ENCODE measurements at places on chromosomes 12 and 14. TPM values are rescaled to one million over a fixed set of nuclear protein-coding genes. Genes with fewer than 3 reads are reported as not detected.

DNA sequence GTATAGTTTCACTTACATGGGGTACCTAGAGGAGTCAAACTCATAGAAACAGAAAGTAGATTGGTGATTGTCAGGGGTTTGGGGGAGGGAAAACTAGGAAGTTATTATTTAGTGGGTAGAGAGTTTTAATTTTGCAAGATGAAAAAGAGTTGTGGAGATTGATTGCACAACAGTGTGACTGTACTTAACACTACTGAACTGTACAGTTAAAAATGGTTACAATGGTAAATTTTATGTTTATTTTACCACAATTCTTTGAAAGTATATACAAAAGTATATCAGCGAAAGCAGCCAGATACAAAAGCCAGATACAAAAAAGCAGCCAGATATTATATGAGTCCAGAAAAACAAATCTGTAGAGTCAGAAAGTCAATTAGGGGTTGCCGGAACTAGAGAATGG lies 247.6 kb downstream of the IPO8 start:
- DNase-seq = no peak

SAMD15 gene
- total RNA-seq = 5.2 TPM

SLC38A1 gene
- total RNA-seq = 198 TPM

GRCh38 chr14:20427231-20428009 lies 8.5 kb downstream of the KLHL33 start:
- no peak for DNase-seq

CNTN1 gene
- total RNA-seq = 350 TPM

DNA sequence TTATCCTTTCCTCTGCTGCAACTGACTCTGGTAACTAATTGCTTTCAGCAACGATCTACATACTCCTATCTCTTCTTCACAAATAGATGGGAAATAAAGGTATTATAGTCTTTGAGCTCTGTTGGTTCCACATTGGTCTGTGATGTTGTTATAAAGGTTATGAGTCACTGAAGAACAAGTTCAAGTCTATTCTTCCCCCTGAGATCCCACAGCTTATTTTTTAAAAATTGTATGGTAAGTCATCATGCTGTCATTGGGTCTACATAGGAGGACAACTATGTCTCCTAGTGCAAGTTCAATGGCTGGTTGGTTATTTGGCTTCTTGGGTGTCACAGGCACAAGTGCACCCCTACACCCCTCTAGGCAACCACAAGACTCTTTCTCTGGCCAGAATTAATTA lies 49.6 kb upstream of the PTCSC3 start:
- DNase-seq = no peak

GRCh38 chr12:94557746-94558295 lies 92.5 kb downstream of the TMCC3 start:
- no peak for DNase-seq

- DNase-seq = no peak
These were observed 1117.0 kb downstream of the FLRT2 start for GRCh38 chr14:86646696-86647690.

DNA sequence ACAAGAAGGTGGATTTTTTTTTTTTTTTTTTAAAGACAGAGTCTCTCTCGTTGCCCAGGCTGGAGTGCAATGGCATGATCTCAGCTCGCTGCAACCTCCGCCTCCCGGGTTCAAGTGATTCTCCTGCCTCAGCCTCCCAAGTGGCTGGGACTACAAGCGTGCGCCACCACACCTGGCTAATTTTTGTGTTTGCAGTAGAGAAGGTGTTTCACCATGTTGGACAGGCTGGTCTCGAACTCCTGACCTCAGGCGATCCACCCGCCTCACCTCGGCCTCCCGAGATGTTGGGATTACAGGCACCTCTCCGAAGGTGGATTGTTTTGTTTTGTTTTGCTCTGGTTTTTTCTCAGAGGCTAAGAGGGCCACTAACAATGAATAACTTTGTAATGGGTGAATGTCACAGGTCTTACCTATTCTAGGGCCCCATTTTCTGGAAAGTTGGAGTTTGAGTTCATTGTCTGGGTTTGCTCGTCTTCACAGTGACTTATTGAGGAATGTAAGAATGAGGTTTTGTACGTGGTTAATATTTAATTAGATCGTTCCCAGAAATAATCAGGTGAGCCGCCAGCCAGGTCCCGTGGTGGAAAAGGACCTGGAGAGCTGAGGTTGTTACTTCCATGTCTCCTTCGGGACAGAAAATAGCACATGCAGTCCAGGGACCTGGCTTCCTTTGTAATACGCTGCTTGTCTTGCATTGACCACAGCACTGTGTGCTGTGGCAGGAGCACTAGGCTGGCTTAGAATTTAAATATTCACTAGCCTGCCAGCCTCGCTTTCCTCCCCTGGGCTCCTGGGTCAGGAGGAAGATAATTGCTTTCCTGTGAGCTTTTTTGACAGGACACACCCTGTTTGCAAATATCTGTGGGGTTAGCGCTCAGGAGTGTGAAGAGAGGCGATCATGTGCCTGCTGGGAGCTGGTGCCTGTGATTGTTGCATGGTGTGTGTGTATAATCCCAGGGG lies 2.3 kb downstream of the HIP1R start:
- DNase-seq = no peak

DNA sequence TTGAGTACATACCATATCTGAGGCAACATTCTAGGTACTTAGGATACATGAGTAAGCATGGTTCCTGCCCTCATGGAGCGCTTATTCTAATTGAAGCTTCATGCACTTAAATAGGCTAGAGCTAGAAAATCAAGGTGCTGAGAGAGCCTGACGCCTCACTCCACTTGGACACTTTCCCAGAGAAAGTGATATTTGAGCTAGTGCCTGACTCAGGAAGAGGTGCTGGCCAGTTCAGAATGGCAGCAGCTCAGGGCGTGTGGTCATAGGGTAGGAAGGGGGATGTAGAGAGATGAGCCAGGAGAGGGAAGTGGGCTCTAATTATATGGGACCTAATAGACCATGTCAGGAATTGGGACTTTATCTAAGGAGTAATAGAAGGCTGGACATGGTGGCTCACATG lies 33.3 kb downstream of the TULP3 start:
- DNase-seq = no peak

DNA sequence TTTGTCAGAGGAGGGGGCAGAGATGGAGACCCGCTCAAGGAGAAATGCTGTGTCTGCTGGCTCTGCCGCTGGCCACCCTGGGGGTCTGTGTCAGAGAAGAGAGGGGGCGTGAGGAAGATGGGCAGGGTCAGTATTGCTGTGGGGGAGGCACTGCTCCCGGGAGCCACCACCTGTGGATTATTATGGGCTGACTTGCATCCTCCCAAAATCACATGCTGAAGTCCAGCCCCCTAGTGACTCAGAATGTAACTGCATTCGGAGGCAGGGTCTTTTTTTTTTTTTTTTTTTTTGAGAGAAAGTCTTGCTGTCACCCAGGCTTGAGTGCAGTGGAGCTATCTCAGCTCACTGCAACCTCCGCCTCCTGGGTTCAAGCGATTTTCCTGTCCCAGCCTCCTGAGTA lies 12.3 kb downstream of the ABCD4 start:
- no peak for DNase-seq

GRCh38 chr12:103821773-103822172 lies 19.3 kb downstream of the NT5DC3 start:
- DNase-seq = no peak
